ENCODE measurements at places on chromosomes 6 and 20.

GRCh38 chr20:31602779-31603441, 2.2 kb upstream of the ID1 start:
- DNase-seq = peak; percentile 65

DNA sequence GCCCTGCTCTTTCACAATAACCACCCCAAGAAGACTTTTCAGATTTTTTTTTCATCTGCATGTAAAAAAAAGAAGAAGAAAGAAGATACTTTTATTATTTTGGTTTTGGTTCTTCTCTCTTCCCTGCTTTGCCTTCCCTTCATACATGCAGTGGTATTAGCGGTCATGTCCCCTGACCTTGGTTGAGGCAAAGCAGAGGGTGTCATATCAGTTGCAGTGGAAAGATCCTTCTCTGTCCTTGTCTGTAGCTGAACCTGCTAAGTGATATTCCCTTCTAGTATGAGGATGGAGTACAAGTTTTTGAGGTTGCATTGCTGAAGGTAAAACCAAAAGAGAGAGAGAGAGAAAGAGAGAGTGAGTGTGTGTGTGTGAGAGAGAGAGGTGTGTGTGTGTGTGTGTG, 345.7 kb downstream of the UTRN start:
- no peak for DNase-seq

- no peak for DNase-seq
Measured at GRCh38 chr6:166760288-166760687, 133.2 kb upstream of the RPS6KA2 start.

DNA sequence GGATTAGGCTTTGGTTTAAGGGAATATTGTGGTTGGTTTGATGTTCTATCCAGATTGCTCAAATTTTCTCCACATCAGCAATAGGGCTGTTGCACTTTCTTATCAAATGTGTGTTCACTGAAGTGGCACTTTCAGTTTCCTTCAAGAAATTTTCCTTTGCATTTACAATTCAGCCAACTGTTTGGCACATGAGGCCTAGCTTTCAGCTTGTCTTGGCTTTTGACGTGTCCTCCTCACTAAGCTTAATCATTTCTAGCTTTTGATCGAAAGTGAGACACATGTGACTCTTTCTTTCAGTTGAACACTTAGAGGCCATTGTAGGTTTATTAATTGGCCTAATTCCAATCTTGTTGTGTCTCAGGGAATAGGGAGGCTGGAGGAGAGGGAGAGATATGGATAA, 104.8 kb downstream of the FLRT3 start:
- DNase-seq = no peak

Data from PC-9 (cell line).